ENCODE measurements at places on chromosomes 16 and 17.

GRCh38 chr17:64579917-64580316 is 73.1 kb downstream of the CEP95 start:
- H3K4me3 ChIP-seq = no peak overlapping the region
- no peak for DNase-seq
- H3K36me3 ChIP-seq = peaks cover 35% of the 10 kb centered on the region
- peaks cover 5% of the 10 kb centered on the region for H3K4me1 ChIP-seq
- no peak overlapping the region for H3K27ac ChIP-seq

- H3K27me3 ChIP-seq = no peaks in the 10 kb centered on the region
- DNase-seq = no peak
- peaks cover 12% of the 10 kb centered on the region for H3K4me1 ChIP-seq
- H3K27ac ChIP-seq = no peak overlapping the region
- H3K4me3 ChIP-seq = no peak overlapping the region
Measured at GRCh38 chr17:41498276-41498675, 7.1 kb downstream of the KRT13 start.

DNA sequence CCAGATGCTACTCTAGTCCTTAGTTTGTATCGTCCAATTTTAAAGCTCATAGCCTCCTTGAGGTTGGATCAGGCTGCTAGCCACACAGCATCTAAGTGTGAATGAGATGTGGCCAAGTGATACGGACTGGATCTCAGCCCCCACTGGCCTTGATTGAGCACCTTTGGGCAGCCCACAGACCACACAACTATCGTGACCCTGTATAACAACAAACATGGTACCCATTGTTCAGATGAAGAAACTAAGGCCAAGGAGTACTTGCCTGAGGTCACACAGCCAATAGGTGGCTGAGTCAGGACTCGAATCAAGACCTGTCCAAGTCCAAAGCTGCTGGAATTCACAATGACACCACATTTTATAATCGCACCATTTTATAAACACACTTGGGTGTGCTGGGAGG is 73.0 kb upstream of the IRX3 start:
- no peaks in the 10 kb centered on the region for H3K4me1 ChIP-seq
- H3K36me3 ChIP-seq = no peaks in the 10 kb centered on the region
- H3K27ac ChIP-seq = no peak overlapping the region
- DNase-seq = no peak
- peaks cover 32% of the 10 kb centered on the region for H3K27me3 ChIP-seq

DNA sequence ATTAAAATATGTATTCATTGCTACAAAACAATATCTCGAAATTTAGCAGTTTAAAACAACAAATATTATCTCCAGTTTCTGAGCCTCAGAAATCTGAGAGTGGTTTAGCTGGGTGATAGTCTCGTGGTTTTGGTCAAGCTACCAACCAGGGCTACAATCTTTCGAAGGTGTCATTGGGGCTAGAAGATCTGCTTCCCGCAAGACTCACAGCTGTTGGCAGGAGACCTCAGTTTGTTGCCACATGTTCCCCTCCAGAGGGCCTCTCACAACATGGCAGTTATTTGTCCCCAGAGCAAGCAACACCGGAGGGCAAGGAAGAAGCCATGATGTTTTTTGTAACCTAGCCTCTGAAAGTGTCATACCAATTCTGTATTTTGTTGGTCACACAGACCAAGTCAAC is 12.0 kb upstream of the BCAS3 start:
- DNase-seq = no peak
- H3K27ac ChIP-seq = no peak overlapping the region
- H3K27me3 ChIP-seq = no peaks in the 10 kb centered on the region
- no peak overlapping the region for H3K4me3 ChIP-seq
- no peaks in the 10 kb centered on the region for H3K4me1 ChIP-seq
- H3K36me3 ChIP-seq = peaks cover 21% of the 10 kb centered on the region

- no peak overlapping the region for H3K4me3 ChIP-seq
- DNase-seq = no peak
- peaks cover 3% of the 10 kb centered on the region for H3K36me3 ChIP-seq
Measured at GRCh38 chr17:194828-195602, 13.6 kb upstream of the DOC2B start.

- peaks cover 29% of the 10 kb centered on the region for H3K4me1 ChIP-seq
- no peaks in the 10 kb centered on the region for H3K36me3 ChIP-seq
- H3K27ac ChIP-seq = no peak overlapping the region
- DNase-seq = no peak
- H3K27me3 ChIP-seq = no peaks in the 10 kb centered on the region
Measured at GRCh38 chr17:14621826-14622614, 321.1 kb downstream of the HS3ST3B1 start.

GRCh38 chr16:57698812-57699405 is 4.3 kb downstream of the DRC7 start:
- no peak overlapping the region for H3K27ac ChIP-seq
- no peak for DNase-seq
- H3K4me1 ChIP-seq = no peaks in the 10 kb centered on the region

- H3K27ac ChIP-seq = peak overlapping the region; percentile 97
- peaks cover 32% of the 10 kb centered on the region for H3K36me3 ChIP-seq
- no peak for DNase-seq
- peaks cover 50% of the 10 kb centered on the region for H3K4me1 ChIP-seq
Measured at GRCh38 chr17:81513753-81514488, 1.3 kb upstream of the ACTG1 start.

GRCh38 chr17:66952031-66952524 is 12.4 kb upstream of the CACNG4 start:
- no peak overlapping the region for H3K4me3 ChIP-seq
- no peak for DNase-seq
- H3K27ac ChIP-seq = peak overlapping the region; percentile 73
- H3K27me3 ChIP-seq = no peaks in the 10 kb centered on the region
- H3K4me1 ChIP-seq = peaks cover 19% of the 10 kb centered on the region

GRCh38 chr17:66235377-66235994 is 6.3 kb upstream of the APOH start:
- no peak overlapping the region for H3K4me3 ChIP-seq
- no peak overlapping the region for H3K27ac ChIP-seq
- peaks cover 5% of the 10 kb centered on the region for H3K27me3 ChIP-seq
- no peaks in the 10 kb centered on the region for H3K36me3 ChIP-seq
- no peak for DNase-seq

DNA sequence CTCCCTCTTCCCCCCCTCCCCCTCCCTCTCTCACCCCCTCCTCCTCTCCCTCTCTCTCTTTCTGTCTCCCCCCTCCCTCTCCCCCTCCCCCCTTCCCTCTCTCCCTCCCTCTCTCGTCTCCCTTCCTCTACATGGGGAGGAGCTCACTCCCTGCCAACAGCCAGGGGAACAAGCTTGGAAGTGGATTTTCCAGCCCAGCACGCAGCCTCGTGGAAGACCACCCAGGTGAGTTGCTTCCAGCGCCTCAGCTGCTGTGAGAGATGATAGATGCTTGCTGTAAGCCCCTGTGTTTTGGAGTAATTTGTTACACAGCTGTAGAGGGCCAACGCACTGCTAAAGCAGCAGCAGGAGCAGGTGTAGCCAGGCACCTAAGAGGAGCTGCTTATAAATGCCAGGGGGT is 20.8 kb downstream of the ACTG1 start:
- H3K27me3 ChIP-seq = no peaks in the 10 kb centered on the region
- no peak overlapping the region for H3K27ac ChIP-seq
- no peaks in the 10 kb centered on the region for H3K36me3 ChIP-seq
- no peak overlapping the region for H3K4me3 ChIP-seq

DNA sequence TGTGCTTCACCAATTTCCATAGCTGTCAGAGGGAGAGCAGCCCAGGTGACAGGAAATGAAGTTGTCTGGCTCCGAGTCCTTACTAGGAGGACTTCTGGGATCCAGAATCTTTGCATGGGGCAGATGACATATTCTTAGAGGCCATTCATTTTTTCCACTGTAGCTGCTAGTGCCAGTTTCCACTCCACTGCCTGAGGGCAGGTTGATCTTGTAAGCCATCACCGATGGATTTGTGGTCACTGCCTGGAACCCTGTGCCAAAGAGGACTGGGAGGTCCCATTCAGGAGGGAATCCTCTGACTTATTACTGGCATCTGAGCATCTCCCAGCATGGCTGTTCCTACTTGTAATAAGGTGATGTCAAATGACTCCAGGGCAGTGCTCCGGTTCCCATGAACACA is 144.1 kb upstream of the KCNJ18 start:
- H3K27me3 ChIP-seq = no peaks in the 10 kb centered on the region
- H3K4me3 ChIP-seq = no peak overlapping the region
- peaks cover 28% of the 10 kb centered on the region for H3K4me1 ChIP-seq

DNA sequence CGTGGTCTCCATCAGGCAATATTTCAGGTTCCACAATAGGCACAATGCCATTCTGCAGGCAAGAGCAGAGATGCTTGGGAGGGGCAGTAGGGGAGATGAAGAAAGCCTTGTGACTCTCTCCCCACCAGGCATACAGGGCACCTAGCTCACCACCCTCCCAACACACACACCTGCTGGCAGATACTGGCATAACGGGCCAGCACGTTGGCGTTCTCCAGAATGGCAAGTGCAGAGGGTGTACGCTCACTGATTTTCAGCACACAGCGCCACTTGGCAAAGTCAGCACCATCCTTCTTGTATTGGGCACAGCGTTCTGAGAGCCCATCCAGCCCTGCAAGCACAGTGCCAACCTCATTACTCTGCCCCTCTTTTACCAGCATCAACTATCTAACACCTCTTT is 2.2 kb downstream of the ALDOC start:
- no peaks in the 10 kb centered on the region for H3K27me3 ChIP-seq
- no peak for DNase-seq
- H3K36me3 ChIP-seq = peaks cover 4% of the 10 kb centered on the region
- H3K4me1 ChIP-seq = peaks cover 33% of the 10 kb centered on the region
- H3K4me3 ChIP-seq = no peak overlapping the region

DNA sequence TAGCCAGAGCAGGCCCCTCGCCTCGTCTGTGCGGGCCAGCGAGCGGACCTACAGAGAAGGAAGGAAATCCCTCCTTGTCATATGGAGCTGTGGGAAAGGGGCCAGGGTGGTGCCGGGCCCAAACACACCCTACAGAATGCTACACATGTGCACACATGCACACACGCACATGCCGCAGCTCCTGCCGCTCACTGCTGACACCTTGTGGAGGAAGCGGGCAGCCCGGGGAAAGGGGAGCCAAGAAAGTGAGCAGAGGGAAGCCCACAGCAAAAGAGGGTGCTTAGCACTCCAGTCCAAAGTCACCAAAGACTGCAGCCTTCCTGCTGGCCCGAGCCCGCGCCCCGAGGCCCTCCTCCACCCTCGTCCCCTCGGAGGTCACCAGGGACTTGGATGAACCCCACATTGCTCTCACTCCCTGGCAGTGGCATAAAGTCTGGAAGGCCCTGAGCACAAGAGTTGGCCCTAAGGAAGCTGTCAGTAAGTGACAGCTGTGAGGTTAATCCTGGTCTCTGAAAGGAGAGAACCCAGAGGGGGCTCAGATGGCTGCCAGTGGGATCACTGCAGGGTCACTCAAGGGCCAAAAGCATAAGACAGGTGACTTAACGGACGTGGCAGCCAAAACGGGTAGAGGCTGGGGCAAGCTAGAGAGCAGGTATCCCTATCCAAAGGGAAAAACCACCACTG is 68.2 kb downstream of the MYO18A start:
- peaks cover 18% of the 10 kb centered on the region for H3K36me3 ChIP-seq
- H3K4me1 ChIP-seq = peaks cover 6% of the 10 kb centered on the region
- H3K27me3 ChIP-seq = no peaks in the 10 kb centered on the region
- H3K27ac ChIP-seq = no peak overlapping the region

GRCh38 chr17:37530420-37530819 is 40.7 kb downstream of the DUSP14 start:
- no peak for DNase-seq
- peaks cover 28% of the 10 kb centered on the region for H3K36me3 ChIP-seq
- H3K4me1 ChIP-seq = no peaks in the 10 kb centered on the region
- H3K27me3 ChIP-seq = no peaks in the 10 kb centered on the region
- no peak overlapping the region for H3K27ac ChIP-seq

- no peaks in the 10 kb centered on the region for H3K36me3 ChIP-seq
- H3K4me1 ChIP-seq = peaks cover 13% of the 10 kb centered on the region
- DNase-seq = no peak
- peaks cover 3% of the 10 kb centered on the region for H3K27me3 ChIP-seq
- no peak overlapping the region for H3K4me3 ChIP-seq
Measured at GRCh38 chr17:45234641-45235415, 13.1 kb downstream of the FMNL1 start.

GRCh38 chr17:51373489-51374152 is 113.3 kb downstream of the UTP18 start:
- peaks cover 7% of the 10 kb centered on the region for H3K4me1 ChIP-seq
- H3K27me3 ChIP-seq = peaks cover 7% of the 10 kb centered on the region
- no peak for DNase-seq
- no peaks in the 10 kb centered on the region for H3K36me3 ChIP-seq
- no peak overlapping the region for H3K4me3 ChIP-seq

- no peak overlapping the region for H3K4me3 ChIP-seq
- H3K4me1 ChIP-seq = no peaks in the 10 kb centered on the region
- H3K27me3 ChIP-seq = no peaks in the 10 kb centered on the region
- no peaks in the 10 kb centered on the region for H3K36me3 ChIP-seq
- H3K27ac ChIP-seq = no peak overlapping the region
- no peak for DNase-seq
Measured at GRCh38 chr16:9306753-9307152, 215.3 kb downstream of the HAPSTR1 start.

DNA sequence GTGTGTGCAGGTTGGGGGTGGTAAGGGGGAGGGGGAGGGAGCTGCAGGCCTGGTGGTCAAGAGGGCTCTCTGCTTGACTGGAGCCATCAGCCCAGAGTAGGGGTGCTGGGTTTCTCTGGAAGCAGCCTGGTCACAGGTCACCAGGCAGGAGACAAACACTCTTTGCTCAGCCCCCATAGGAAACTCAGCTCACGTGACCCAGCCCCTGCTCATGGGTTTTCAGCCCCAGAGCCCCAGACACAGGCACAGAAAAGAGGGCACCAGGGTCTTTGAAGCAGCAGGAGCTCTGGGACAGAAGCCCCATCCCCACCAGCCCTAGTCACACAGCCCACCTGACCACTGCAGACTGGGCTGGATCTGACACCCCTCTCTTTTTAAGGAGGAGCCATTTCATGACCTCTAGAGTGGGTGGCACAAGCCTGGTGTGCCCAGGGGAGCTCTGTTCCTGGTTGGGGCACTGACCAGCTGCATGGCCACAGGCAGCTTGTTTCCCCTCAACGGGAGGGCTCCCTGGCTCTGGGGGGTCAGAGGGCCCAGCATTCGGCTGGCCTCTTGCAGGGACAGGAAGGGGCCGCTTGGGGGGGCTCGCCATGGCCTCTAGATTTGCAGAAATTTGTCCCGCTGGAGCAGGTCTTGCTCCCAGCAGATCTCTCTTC is 13.8 kb upstream of the CD79B start:
- no peaks in the 10 kb centered on the region for H3K36me3 ChIP-seq
- peaks cover 2% of the 10 kb centered on the region for H3K27me3 ChIP-seq
- H3K4me1 ChIP-seq = no peaks in the 10 kb centered on the region
- H3K4me3 ChIP-seq = no peak overlapping the region

GRCh38 chr17:7213895-7214299 is 5.7 kb downstream of the DLG4 start:
- no peak for DNase-seq
- peak overlapping the region; percentile 98 for H3K27ac ChIP-seq
- H3K27me3 ChIP-seq = no peaks in the 10 kb centered on the region
- peak overlapping the region; percentile 92 for H3K4me3 ChIP-seq
- peaks cover 52% of the 10 kb centered on the region for H3K4me1 ChIP-seq
- peaks cover 1% of the 10 kb centered on the region for H3K36me3 ChIP-seq

- H3K27me3 ChIP-seq = no peaks in the 10 kb centered on the region
- peak overlapping the region; percentile 39 for H3K27ac ChIP-seq
- H3K4me1 ChIP-seq = peaks cover 45% of the 10 kb centered on the region
- H3K36me3 ChIP-seq = no peaks in the 10 kb centered on the region
Measured at GRCh38 chr16:8950580-8951077, 13.1 kb downstream of the USP7 start.

GRCh38 chr17:27457731-27458523 is 1.7 kb downstream of the KSR1 start:
- DNase-seq = no peak
- H3K27me3 ChIP-seq = no peaks in the 10 kb centered on the region
- H3K4me1 ChIP-seq = peaks cover 49% of the 10 kb centered on the region
- H3K36me3 ChIP-seq = no peaks in the 10 kb centered on the region

Measured in osteocyte (in vitro differentiated cells).